NCI-H187 treated with DMSO at 0.1 percent for 48 hours (cell line): ENCODE measurements at places on chromosomes 2 and 18.

GRCh38 chr2:28590496-28591301 is 94.8 kb downstream of the PLB1 start:
- no peak for DNase-seq

DNA sequence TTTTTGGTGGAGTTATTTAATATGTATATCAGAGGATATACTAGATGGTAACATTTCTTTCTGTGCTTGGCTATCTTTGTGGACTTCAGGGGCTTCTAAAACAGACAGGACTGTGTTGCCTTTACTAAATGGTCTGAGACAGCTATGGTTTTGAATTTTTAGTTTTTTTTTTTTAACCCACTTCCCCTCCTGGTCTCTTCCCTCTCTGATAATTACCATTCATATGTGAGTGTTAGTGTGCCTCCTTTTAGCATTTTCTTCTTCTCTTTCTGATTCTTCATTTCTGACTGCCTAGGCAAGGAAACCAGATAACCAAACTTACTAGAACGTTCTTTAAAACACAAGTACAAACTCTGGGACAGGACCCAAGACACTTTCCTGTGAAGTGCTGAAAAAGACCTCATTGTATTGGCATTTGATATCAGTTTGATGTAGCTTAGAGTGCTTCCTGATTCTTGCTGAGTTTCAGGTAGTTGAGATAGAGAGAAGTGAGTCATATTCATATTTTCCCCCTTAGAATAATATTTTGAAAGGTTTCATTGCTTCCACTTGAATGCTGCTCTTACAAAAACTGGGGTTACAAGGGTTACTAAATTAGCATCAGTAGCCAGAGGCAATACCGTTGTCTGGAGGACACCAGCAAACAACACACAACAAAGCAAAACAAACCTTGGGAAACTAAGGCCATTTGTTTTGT is 52.7 kb downstream of the SMAD4 start:
- DNase-seq: no peak

GRCh38 chr2:31411771-31412170 is 2.8 kb downstream of the XDH start:
- DNase-seq: no peak

DNA sequence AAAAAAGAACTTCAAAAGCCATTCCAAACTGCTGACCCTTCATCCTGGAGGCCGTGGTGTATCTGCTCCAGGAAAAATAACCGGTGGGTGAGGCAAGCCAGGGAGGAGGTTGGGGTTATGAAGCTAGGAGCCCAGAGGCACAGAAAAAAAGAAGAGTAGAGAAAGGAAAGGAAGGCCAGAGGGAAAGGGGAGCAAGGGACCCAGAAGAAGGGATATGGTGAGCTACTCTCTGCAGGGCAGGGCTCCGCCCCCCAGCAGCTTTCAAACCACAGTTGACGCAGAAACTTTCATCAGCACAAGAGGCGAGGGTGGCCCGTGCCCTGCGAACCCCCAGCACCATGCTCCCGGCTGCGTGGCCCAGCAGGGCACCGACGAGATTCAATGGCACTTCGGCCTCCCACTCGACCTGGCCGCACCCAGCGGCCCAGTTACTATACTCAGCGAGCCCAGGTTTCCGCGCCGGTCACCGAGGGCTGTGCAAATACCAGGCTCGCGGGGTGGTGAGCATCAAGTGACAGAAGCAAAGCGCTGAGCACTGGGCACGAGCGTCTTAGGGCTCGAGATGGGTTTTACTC is 665 bp downstream of the MCM6 start:
- no peak for DNase-seq

DNA sequence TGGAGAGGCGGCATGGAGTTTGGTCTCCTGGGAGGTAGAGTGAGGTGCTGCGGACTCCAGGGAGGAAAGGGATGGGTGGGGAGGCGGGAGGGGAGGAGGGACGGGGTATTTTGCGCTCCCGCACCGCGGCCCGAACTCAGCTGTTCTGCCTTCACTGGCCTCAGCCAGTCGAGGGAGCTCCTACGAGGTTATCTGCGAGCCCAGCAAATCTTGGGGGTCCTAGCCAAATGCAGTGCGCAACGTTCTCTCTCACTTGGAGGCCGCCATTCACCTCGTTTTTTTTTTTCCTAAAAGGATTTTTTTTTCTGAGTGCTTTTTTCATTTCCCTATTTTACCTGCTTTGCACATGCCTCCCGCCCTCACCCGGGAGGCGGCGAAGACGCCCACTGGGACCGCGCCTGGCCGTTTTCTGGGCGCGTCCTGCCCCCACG is 877 bp upstream of the BCL2L11 start:
- DNase-seq: no peak

DNA sequence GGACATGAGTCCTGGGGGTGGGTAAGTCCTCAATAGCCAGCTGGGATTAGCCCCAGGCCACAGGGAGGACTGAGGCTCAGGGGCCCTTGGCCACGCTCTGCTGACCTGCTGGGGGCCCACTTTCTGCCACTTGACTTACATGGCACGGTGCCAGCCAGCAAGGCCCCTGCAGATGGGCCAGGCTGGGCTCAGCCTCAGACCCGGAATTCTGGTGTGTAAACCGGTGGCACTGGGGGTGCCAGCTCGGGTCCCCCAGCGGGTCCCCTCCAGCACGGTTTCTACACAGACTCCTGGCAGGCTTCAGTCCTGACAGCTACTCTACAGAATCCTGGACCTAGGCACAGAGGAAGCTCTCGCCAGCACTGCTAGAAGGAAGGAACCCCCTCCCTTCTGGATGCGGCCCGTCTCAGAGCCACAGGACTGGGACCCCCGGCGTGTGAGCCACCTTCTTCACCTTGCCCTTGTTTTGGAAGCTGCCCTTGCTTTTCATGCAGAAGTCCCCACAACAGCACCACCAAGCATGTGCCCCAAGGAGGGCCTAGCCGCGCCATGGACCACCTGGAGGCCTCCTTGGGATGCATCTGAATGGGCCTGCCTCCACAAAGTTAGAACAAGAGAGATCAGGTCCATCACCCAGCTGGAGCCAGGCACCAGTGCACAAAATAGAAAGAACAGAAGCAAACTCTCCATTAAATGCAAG is 8.0 kb downstream of the HDAC4 start:
- no peak for DNase-seq

DNA sequence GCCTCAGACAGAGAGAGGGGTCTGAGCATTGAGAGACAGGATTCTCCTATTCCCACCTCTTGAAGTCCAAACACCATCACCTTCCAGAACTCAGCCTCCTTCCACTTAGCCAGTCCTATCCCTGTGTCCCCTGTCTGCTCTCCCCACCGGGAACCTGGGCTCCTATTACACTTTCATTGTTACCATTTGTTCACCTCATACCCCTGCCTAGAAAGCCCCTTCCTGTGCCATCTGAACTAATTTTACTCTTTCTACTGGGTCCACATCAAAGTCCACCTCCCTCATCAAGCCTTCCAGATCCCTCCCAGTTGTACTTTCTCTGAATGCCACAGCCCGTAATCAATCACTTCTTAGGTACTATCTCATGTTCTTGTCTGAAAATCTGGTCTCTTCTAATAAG is 220.6 kb downstream of the ZBTB7C start:
- no peak for DNase-seq

GRCh38 chr2:152075461-152076050 is 23.3 kb downstream of the CACNB4 start:
- DNase-seq: no peak

DNA sequence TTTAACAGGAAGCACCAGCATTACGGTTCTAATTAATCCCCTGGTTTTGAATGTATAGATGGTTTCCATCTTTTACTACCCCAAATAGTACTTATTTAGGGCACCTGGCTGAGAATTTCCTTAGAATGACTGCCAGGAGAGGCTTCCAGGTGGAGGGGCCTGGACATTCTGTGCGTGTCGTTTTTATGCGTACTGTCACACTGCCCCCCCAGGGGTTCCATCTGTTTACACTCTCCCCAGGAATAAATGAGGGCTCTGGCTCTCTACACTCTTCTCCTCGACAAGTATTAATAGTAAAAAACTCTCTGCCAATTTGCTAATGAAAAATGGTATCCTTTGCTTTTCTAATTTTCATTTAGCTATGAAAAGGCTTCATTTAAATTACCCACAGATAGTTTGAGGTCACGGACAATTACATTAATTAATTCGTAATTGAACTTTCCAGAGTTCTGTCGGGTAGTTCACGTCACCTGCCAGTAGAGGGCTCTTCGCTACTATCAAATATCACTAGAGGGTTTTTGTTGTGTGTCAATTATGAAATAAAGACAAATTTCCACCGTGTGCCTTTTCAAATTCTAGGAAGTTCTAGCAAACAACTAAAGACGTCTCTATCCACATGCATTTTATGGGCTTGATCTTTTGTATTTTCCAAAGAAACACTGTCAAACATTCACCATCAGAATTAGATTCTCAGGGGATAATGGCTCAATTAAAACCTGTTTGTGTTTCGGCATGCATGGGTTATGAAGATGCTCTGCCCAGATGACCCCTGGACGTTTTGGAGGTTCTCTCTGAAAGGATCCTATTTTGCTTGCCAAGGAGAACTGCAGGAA is 88.8 kb upstream of the ASB18 start:
- no peak for DNase-seq

GRCh38 chr2:169928463-169928864 is 101.2 kb downstream of the UBR3 start:
- DNase-seq: no peak

DNA sequence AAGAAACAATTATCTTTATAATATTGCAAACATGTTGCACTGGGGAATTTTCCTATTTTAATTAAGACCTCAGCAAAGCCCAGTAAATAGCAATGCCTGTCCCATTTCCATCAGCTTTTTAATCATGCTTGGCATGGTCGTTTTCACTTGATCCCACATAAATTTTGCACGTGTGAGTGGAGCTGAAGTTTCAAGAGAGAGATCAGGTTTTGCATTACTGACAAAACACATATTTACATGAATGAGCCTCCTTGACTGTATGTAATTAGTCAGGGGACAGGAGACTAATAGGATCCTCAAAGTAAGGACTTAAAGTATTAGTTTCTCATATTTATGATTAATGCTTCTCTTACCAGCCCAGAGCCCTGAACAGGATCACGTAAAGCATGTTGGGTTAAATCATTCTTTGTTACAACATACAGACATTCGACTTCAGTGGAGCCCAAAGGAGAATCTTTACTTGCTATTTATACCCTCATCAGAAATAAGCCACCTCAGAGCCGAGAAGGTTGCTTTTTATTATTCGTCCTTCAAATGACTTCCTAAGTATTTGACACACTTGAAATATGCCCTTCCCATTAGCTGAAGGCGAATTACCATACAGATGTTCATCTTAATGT is 711.3 kb downstream of the GALR1 start:
- DNase-seq: no peak

DNA sequence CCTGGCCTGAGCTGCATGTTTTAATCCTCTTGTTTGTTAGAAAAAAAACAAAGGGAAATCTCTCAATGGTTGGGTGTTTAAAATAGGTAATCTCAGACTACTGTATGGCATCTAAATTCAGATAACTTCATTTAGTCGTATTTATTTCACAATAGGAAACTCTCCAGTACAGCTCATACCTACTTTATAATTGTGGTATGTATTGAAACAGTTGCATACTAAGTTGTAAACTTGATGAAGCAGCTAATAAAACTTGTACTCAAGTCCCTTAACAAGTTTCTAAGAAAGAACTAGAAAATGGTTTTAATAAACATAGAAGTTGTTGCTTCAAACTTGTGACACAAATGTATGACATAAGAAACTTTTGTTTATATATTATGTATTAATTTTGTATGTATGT is 334.5 kb downstream of the PTPRM start:
- no peak for DNase-seq

DNA sequence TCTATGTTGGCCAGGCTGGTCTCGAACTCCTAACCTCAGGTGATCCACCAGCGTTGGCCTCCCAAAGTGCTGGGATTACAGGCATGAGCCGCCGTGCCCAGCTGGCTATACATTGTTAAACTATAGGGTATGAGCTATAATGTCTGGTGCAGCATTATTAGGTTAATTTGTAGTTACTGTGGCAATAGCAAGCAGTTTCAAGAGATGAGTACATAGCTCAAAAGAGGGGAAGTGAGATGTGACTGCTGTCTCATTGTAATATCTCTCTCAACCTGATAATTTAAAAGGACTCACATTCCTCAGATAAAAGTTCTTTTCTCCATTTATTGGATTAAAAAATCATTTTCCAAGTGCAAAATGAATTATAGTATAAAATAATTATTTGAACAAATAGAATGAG is 116.4 kb downstream of the INO80D start:
- no peak for DNase-seq

- no peak for DNase-seq
These were observed 775.5 kb downstream of the RNF144A start for GRCh38 chr2:7692657-7693161.

DNA sequence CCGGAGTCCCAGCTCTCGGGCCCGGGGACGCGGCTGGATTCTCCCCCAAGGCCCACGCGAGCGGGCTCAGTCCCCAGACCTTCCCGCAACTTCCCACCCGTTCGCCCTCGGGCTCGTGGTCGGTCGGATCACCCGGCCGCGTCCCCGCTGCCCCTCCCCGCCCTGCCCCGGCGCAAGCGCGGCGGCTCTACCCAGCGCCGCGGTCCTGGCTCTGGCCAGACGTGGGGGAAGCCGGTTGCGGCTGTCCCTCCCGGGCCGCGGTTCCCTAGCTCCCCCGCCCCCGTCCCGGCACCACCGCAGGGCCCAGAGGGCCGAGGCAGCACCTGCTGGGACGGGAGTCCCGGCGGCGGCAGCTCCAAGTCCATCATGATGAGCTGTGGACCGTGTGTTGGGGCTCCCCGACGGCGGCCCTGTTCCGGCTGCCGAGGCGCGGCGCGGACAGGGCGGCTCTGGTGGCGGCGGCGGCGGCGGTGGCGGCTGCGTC is 276 bp downstream of the NFE2L2 start:
- no peak for DNase-seq

DNA sequence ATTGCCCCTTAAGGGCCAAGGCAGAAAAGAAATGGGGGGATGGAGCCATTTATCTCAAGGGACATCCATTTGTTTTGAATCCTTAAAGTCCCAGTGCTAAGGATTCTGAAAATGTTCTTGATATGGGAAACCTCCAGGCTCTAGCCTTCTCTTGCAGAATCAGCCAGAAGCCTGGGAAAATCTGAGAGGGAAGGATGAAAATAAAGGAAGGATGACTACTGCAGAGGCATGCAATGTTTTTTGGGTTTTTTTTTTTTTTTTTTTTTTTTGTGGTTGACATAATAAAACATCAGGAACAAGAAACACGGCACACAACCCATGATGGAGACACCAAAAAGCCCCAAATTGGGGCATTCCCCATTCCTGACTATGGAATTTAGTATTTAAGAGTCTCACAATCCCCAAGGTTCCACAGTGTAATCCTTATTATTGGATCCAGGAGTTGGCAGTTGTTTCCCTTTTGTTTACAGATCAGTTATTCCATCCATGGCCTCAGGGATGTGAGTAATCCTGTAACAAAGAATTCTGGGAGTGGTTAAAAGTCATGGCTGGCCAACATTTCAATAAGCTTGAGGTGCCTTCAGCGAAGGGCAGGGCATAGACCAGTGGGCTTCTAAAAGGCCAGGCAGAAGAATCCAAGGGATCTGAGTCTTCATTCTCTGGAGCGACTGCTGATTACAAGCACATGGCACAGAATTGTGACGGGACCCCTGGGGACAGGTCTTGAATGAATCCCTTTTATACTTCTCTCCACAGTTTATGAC is 337.5 kb downstream of the GULP1 start:
- DNase-seq: no peak

GRCh38 chr2:11812466-11813248 is 66.2 kb downstream of the LPIN1 start:
- DNase-seq: no peak
